ENCODE measurements at places on chromosomes 7 and 10. TPM values are rescaled to one million over a fixed set of nuclear protein-coding genes. Genes with fewer than 3 reads are reported as not detected.

CNTNAP2 gene
- total RNA-seq = not detected

- H3K4me3 ChIP-seq = no peak overlapping the region
- no peaks in the 10 kb centered on the region for H3K27me3 ChIP-seq
- no peak for DNase-seq
- H3K4me1 ChIP-seq = peaks cover 85% of the 10 kb centered on the region
- H3K36me3 ChIP-seq = peaks cover 36% of the 10 kb centered on the region
Observed at GRCh38 chr10:22610610-22611009, 103.8 kb downstream of the PIP4K2A start.

- H3K4me3 ChIP-seq = no peak overlapping the region
- H3K27ac ChIP-seq = no peak overlapping the region
- DNase-seq = no peak
- H3K27me3 ChIP-seq = no peaks in the 10 kb centered on the region
- no peaks in the 10 kb centered on the region for H3K4me1 ChIP-seq
Observed at GRCh38 chr7:107108793-107109371, 59.9 kb upstream of the HBP1 start.

- DNase-seq = no peak
- no peaks in the 10 kb centered on the region for H3K27me3 ChIP-seq
- H3K4me3 ChIP-seq = no peak overlapping the region
Observed at GRCh38 chr7:8035647-8036518, 67.3 kb downstream of the GLCCI1 start.

KNDC1 gene
- total RNA-seq = not detected

Measured in activated naive CD4-positive, alpha-beta T cell treated with anti-CD3 and anti-CD28 coated beads for 36 hours (primary cell).